Stimulated activated CD4-positive, alpha-beta T cell treated with anti-CD3 and anti-CD28 coated beads, Interleukin-1b, Interleukin-23, amount 100 ng/mL, for 4 hours (primary cell): ENCODE measurements at places on chromosomes 7 and 10.
A peak's percentile ranks its signal among the peaks of the same experiment; 100 is the strongest.

- no peak for DNase-seq
Observed at GRCh38 chr10:51031950-51032349, 42.3 kb upstream of the PRKG1 start.

- DNase-seq: no peak
Observed at GRCh38 chr7:100400041-100400440, 26.8 kb downstream of the PILRA start.

DNA sequence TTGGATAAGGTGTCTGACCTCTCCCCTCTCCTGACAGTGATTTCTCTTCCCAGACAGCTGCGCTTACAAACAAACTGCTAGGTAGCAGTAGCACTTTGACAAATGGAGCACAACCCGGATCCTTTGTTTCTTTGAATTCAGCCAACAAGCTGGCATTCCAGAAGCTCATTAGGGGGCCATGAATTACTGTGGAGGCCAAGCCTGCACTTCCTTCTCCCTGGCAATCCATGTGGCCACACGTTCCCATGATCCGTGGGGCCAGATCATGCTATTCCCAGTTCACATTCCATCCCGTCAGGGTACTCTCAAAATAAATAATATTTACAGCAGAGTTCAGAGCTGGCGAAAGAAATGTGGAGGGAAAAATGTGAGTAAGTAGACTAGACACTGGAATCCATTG is 172.4 kb downstream of the PRPF18 start:
- DNase-seq: no peak

- DNase-seq: no peak
Observed at GRCh38 chr10:89185658-89186057, 21.5 kb downstream of the CH25H start.

DNA sequence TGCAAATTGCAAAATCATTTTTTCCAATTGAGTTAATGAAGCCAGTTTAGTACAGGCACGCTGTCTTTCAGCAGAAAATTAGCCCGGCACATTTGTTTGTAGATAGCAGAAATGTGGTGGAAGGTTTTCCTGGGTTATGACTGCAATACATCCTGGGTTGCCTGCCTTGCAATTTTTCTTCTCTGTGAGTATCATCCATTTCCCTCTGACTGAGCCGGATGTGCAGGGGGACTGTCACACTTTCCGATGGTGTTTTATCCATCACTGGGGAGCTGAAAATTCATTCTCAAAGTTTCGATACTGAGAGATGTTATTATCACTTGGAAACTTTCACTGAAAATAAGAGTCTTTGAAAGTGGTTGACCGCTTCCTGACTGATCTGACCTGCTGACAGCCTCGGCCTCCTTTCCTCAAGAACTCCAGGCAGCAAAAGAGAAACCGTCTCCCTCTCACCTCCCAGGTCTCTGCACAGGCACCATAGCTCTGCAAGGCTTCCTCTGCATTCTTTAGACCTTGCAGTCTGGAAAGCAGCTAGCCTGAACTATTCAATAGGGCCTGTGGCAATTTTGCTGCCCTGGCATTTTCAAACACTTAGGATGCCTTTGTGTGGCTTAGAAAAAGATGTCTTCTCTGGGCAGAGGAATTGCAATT is 320.8 kb upstream of the NRP1 start:
- DNase-seq: no peak

GRCh38 chr7:47078241-47078640 is 503.7 kb downstream of the TNS3 start:
- no peak for DNase-seq

DNA sequence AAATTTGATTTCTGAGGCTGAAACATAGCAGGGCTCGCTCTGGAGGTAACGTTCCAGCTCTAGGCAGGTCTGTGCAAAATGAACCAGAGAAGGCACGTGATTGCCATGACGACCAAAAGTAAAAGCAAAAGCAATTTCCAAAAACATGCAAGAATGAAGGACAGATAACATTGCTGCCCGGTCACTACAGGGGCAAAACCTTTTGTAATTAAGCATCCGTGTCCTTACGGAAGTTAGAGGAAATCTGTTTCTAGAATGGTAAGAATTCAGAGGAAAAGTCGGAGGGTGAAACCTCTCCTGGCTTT is 2.9 kb downstream of the KLF6 start:
- DNase-seq: no peak

- no peak for DNase-seq
Observed at GRCh38 chr10:18158773-18159265, 18.6 kb downstream of the CACNB2 start.

DNA sequence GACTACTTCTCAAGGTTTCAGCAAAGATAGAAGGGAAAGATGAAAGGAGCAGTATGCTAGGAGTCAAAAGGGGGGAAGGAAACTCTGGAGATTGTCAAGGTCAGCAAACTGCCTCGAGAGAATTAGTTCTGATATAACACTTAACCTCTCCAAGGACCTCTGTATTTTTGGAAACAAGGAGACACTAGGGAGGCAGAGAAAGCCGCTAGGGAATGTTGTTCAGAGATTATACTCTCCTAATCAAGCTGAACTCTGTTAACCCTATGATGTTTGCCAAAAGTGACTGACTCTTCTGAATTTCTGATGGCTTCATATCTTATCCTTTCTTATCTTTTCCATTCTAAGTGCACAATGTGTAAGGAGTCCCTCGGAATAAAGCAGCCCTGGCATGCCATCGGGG is 27.1 kb downstream of the CREM start:
- DNase-seq: no peak

GRCh38 chr7:157056957-157057902 is 46.8 kb upstream of the MNX1 start:
- no peak for DNase-seq

DNA sequence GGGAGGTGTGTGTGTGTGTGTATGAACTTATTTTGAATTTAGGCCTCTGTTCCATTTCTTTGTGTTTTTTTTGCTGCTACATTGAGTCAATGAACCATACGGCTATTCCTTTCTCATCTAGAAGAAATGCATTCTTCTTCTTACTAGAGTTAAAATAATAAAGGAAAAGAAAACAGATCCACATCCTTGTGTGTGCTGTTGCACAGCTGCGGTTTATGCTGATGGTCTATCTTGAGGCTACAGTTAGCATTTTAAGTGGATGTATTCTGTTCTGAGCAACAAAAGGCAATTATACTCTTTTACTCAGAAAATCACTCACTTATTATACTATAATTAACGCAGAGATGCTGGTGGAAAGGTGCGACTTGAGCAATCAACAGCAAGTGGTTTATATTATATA is 615.0 kb upstream of the MBL2 start:
- no peak for DNase-seq

DNA sequence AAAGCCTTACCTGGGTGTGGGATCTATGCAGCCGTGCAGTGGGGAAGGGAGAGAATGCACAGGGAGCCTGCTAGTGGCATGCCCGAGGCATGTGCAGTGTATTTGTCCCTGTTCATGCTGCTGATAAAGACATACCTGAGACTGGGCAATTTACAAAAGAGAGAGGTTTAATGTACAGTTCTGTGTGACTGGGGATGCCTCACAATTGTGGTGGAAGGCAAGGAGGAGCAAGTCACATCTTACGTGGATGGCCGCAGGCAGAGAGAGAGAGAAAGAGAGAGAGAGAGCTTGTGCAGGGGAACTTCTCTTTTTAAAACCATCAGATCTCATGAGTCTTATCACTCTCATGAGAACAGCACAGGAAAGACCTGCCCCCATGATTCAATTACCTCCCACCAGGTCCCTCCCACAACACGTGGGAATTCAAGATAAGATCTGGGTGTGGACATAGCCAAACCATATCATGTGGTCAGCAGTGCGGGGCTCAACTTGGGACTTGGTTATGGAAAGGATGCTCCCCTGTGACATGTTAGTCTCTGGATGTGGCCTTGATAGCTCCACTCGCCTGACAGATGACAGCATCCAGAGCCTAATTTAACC is 128.9 kb downstream of the DOCK1 start:
- DNase-seq: no peak

GRCh38 chr7:120053390-120053961 is 219.5 kb upstream of the KCND2 start:
- no peak for DNase-seq

- no peak for DNase-seq
Observed at GRCh38 chr7:38425509-38425908, 152.1 kb upstream of the TARP start.

GRCh38 chr10:52128056-52128683 is 185.9 kb upstream of the DKK1 start:
- no peak for DNase-seq

DNA sequence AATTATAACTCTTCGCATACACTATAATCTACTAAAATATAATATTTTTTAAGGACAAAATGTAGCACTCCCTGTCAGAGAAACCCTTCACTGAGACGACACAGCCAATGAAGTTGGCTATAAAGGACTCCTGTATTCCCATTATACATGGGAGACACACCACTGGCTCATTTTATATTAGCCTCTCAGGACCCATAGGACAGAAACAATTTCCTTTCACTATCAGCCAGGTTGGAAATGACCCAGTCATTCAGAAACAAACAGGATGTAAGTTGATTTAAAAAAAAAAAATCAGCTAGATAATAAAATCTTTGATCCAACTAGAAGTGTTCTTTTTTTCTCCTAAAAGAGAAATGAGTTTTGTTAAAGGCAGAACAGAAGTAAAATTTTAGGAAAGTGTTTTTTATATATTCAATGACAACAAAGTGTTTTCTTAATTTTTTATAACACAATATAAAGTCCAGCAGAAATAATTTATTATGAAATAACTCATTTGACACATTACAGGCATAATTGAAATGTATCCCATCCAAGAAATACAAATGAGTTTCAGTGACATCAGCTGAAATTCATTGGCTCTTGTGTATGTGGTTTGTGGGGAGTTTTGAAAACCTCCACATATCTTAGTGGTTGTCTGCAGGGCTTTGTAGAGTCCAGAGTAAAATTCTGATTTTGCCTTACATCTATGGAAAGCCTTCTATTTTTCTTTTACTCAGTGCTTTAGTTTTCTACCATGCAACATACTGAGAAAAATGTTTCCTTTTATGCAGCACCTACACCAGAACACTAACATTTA is 64.1 kb downstream of the CTTNBP2 start:
- DNase-seq: no peak

DNA sequence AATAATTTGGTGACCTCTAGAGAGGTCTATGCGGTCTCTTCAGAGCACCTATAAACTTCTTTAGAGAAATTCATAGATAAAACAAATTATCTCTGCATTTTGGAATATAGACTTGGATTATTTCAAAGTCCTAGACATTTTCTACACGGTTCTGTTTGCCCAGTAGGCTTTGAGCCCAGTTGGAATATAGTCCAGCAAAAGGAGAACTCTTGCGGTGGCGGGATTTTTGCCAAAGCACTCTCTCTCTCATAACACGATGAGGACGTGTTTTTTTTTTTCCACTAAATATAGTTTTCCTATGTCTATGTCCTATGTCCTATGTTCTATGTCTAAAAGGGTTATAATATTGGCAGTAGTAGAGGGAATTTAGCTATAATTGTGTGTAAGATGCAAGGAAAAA is 164.9 kb upstream of the AGR3 start:
- no peak for DNase-seq

GRCh38 chr7:129925416-129926002 is 27.3 kb downstream of the UBE2H start:
- DNase-seq: no peak

DNA sequence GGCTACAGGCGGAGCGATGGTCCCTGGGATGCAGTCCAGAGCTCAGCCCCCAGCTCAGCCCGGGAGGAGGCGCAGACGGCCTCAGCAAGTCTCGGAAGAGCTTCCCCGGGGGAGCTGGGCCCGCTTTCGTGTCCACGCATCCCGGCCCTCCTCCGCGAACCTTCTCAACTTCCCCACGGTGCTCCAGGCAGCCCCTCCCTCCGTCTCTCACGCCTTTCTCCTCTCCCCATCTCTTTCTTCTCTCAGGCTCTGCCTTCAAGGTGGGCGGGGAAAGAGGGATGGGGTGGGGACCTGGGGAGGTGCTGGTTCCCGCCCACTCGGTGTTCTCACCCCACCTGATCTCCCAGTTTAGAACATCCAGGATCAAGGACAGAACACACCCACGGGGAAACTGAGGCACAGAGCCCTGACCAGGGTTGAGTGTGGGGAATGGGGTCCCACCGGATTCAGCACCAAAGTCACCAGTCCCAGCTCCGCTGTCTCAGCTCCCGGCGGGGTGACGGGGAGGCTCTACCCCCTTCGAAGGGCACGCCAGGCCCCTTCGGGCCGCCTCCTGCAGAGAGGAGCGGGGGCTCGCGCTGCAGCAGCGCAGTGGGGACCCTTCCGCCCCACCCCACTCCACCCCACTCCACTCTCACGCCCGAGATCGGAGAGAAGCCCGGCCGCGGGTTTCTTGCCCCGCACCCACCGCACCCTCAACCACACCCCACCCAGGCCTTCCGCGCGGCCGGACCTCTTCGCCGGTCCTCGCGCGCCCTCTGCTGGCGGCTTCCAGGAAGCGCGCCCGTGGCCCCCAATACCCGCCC is 18.2 kb downstream of the POLL start:
- DNase-seq: peak; percentile 78

DNA sequence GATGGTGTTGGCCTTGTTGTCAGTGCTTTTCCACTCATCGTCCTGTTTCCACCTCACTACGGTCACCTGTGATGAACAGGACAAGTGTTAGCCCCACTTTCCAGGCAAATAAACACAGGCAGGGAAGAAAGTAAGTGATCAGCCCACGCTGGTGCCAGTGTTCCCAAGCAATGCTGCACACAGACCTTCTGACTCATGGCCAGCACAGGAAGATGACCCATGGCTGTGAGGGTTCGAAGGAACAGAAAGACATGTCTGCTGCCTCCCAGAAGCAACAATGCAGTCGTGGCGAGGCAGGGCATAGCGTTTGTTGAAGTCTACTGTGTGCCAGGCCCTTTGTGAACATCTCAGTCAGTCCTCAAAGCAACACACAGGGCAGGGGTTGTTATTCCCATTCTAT is 35.7 kb downstream of the SLC29A3 start:
- no peak for DNase-seq

DNA sequence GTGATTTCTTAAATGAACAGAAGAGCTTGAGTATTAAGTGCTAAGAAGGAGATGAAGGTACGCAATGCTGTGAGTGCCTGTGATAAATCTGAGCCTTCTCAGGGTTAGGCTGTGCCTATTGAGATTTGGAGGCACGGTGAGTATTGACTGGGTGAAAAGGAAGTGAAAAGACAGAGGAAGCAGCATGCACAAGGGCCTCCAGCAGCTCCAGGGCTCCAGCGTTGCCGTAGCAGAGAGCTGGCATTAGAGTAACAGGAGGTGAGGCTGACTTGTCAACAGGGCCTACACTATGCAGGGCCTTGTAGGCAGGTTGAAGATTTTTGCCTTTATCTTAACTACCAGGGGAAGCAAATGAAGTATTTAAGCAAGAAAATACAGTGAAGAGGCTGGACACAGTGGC is 54.1 kb upstream of the PDCD4 start:
- DNase-seq: no peak

- DNase-seq: peak; percentile 7
Observed at GRCh38 chr10:86757113-86757972, 924 bp downstream of the BMPR1A start.
